ENCODE measurements at places on chromosomes 4 and X.

- no peak for DNase-seq
Observed at GRCh38 chr4:86019906-86020305, 339.9 kb downstream of the MAPK10 start.

- DNase-seq = peak; percentile 67
Observed at GRCh38 chr4:139175646-139176301, 1.2 kb downstream of the ELF2 start.

GRCh38 chr4:2251073-2251794 is 9.3 kb upstream of the HAUS3 start:
- no peak for DNase-seq

- DNase-seq = no peak
Observed at GRCh38 chrX:130702867-130703707, 199.9 kb downstream of the ENOX2 start.

DNA sequence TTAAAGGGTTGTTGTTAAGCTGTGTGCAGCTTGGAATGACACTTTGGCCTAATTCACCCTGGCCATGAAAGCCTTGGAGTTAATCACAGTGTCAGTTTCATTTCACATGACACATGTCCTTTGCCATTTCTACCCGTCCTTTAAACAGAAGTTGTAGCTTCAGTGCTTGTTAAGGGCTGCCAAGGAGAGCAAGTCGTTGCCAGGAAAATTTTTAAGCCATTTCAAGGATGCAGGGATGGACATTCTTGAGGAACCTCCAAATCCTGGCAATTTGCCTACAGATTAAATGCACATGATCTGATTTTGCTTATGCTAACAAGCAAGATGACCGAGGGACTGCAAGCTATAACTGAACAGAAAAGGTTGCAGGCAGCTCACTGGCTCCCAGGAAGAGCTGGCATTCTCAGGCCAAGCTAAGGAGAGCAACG is 40.5 kb downstream of the SETD7 start:
- no peak for DNase-seq

DNA sequence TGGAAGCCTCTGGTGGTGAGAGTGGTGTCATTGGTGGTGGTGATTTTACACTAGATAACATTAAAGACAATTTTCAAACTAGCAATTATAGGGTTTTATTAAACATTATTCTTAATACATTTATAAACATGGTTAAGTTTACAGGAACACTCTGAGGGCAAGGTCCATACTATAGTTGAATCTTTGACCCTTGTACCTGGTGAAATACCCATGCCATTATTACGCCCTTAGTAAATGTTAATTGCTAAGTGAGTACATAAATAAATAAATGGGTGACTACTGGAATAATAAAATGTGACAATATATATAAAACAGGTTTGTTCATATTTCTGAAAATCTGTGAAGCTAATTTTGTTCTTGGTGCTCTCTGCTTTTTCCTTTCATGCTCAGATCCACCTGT is 13.6 kb upstream of the CLNK start:
- no peak for DNase-seq

- DNase-seq = no peak
Observed at GRCh38 chr4:5959211-5959982, 58.8 kb downstream of the C4orf50 start.

- no peak for DNase-seq
Observed at GRCh38 chr4:25155947-25156346, 4.3 kb downstream of the SEPSECS start.

- no peak for DNase-seq
Observed at GRCh38 chr4:4338210-4339001, 48.4 kb downstream of the ZBTB49 start.

DNA sequence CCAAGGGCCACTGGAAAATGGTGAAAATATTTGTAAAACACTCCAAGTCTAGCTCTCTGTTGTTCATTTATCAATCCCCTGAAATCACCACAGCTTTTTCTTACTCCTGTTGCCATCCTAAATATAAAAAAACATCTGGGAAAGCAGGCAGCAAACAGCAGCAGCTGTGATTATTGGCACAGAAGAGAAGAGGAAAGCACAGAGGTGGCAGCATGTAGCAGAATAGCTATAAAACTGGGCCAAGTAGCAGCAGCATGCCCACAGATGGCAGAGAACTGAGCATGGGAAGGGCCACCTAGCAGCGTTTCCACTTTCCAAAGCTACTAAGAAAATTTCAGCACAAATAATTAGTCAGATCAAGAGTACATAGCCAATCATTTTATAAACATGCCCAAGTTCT is 307.2 kb downstream of the SLC7A11 start:
- DNase-seq = no peak

GRCh38 chrX:38166478-38167083 is 54.1 kb downstream of the SRPX start:
- peak; percentile 10 for DNase-seq

- DNase-seq = no peak
Observed at GRCh38 chr4:3611778-3612177, 79.6 kb upstream of the LRPAP1 start.

DNA sequence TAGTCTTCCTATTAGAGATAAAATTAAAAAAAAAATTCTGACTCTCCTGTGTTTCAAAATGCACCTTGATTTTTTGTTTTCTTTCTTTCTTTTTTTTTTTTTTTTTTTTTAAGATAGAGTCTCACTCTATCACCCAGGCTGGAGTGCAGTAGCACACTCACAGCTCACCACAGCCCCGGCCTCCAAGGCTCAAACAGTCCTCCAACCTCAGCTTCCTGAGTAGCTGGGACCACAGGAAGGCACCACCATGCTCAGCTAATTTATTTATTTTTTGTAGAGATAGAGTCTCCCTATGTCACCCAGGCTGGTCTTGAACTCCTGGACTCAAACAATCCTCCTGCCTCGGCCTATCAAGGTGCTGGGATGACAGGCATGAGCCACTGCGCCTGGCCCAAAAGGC is 41.1 kb upstream of the TMEM184C start:
- DNase-seq = no peak

DNA sequence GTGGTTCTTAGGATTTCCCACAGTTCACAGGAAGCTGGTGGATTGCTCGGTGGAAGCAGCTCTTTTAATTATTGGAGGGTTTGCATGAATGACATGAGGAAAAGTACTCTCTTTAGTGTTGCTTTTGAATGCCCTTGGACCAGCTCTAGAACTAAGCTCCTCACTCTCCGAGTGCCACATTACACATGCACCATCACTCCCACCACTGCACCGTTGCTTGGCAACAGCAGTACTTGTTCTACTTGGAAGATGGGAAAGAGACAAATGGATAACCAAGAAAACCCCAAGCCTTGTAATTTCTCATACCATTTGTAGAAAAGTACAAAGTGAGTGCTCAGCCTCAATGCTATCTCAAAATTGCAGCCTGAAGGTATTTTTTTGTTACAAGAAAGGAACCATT is 620.2 kb upstream of the BOD1L1 start:
- no peak for DNase-seq

- no peak for DNase-seq
Observed at GRCh38 chr4:30770049-30770549, 49.9 kb downstream of the PCDH7 start.

DNA sequence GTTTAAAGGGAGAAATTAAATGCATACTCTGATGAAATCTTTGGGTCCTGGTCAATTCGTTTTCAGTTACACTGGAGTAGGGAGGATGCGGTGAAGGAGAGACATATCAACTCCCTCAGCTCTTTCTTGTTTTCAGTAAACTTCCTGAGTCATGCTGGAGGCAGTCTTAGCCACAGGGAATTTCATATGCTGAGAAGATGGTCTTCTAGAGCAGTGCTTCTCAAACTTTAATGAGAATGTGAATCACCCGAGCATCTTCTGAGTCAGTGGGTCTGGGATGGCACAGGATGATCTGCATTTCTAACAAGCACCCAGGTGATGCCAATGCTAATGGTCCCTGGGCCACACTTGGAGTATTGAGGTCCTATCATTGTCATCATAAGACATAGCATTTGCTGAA is 214.5 kb downstream of the KIT start:
- DNase-seq = no peak

Data from NCI-H526 treated with DMSO at 0.1 percent for 48 hours (cell line).